Neural crest cell (in vitro differentiated cells): ENCODE measurements at places on chromosomes 12 and 14.

DNA sequence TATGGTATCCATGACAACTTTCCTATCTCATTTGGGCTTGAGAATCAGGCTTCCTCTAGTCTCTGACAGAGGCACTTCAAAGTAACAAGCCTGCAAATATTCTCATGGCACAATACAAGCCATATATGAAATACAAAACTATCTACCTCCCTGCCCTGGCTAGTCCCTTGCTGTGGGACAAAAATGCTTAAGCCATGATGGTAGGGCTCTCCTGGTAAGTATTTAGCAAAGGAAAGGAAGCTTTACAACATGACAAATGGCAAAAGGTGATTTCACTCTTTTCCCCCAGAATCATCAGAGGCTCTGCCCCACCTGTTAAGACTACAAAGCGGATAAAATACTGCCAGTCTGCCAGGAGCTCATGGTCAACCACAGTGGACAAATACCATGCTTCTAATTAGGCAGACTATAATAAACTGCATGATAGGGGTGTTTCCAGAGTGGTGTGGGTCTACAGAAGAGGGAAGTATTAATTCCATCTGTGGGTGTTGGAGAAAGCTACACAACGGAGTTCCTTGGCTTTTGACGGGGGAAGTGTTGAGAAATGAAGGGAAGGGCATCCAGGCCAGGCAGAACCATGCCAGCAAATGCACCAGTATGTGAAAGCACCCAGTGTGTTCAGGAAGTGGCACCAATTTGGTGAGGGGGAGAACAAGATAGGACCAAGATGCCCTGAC lies 92.9 kb downstream of the SPTSSA start:
- DNase-seq, result no peak

- DNase-seq, result no peak
Observed at GRCh38 chr12:122138616-122139015, 35.4 kb downstream of the IL31 start.

DNA sequence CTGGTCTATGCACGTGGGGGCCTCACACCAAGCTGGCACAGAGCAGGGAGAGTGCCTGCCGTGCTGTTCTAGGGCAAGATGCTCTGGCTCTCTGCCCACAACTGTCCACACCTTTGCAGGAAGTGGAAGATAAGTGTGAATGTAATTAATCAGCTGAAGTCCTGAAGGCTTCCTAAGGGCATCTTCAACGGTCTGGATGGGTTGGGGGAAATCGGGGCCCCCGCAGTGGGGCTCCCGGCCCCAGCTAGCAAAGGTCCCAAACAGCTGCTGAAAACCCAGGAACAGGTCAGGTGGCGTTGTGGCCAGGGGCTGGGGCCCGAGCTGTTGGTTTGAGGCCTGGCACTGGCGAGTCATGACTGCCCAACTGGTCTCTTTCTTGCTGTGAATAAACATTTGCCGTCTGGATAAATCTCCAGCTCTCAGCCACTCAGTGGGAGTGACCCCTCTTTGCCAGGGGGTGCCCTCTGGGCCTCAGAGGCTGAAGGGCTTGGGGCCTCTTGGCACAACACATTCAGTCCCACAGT lies 6.7 kb upstream of the SLC25A29 start:
- no peak for DNase-seq

- DNase-seq, result no peak
Observed at GRCh38 chr14:28651148-28651547, 115.4 kb upstream of the FOXG1 start.

DNA sequence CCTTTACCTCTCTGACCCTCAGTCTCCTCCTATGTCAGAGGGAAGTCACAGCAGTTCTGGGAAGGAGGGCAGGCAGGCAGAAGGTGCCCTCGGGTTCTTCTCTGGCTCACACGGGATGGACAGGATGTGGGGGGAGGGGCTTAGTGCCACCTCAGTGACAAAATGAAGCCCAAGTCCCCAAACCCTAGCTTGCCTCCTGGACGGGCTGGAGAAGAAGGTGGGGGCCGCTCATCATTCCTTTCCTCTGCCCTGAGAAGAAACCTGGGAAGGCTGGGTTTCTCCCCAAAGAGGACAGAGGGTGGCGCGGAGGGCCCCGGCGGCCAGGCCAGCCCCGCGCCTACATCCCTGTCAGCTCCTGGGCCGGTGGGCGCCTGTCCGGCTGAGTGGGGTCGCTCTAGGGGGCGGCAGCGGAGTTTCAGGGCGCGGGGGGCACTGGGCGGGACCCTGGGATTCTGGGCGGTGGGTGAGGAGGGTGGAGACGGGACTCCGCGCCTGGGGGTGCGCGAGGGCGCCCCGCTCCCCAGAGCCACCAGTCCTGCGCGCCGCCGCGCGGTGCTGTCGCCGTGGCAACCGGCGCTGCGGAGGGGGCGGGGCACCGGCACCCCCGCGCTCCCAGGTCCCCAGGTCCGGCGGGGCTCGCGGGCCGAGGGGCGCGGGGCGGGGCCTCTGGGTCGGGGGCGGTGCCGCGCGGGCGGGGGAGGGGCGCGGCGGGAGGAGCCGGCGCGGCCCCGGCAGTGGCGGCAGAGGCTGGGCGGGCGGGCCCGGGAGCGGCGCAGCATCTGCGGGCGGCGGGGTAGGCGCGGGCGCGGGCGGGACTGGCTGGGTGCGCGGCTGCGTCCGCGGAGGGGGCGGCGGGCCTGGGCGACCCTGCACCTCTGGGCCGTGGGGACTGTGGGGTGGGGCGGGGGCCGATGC lies at the start of gene TMEM121:
TMEM121 (plus strand) TSS at position 723 of the 915 bp plus-strand sequence. CDS start 2,252 bp downstream, outside the sequence.
- DNase-seq, result peak; percentile 38

DNA sequence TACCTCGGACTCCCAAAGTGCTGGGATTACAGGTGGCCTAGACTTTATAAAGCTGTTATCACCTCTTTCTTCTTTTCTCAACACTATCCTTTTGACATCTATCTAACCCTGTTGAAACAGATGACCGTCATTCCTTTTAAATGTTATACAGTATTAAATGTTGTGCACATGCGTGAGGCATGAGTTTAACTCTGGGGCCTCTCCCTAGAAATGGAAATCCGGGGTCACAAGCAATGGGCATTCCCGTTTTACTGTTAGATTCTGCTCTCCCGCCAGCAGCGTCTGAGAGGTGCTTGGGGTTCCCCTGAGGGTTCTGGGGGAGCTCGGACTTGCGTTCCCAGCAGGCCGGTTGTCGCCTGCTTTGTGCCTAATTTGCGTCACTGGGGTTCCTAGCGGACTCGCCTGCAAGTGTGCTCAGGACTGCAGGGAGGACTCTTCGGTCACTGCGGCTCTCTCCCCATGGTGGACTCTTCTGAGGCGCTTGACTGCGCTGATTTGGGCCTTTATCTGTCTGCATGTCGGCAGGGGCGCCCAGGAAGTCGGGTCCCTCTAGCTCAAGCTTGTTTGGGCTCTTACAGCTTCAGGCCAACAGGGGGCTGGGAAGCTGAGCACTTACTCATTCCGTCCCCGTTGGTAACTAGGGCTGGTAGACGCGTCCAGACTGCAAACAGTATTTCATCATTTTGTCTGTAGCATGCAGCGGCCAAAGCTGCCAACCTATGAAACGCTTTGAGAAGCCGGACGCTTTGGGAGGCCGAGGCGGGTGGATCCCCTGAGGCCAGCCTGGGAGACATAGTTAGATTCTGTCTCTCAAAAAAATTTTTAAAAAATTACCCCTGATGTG lies 1.2 kb upstream of the RAN start:
- peak; percentile 44 for DNase-seq

- no peak for DNase-seq
Observed at GRCh38 chr12:18462442-18462841, 201.1 kb downstream of the PIK3C2G start.

DNA sequence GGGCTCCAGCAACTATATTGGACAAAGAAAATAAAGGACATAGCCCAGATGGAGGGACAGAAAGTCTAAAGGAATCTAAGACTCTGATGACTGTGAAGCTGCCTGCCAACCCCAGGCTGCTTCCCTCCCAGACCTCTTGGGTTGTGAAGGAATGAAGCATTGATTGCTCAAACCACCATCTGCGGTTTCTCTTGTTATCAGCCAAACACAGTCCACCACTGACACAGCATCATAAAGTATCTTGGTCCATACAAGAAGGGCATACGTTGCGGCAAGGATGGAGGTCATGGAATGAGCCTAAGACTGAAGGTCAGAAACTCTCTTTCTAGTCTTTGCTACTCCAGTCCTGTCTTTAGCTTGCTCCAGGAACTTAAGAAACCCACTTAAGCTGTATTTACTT lies 58.5 kb upstream of the PLXNC1 start:
- DNase-seq, result no peak

DNA sequence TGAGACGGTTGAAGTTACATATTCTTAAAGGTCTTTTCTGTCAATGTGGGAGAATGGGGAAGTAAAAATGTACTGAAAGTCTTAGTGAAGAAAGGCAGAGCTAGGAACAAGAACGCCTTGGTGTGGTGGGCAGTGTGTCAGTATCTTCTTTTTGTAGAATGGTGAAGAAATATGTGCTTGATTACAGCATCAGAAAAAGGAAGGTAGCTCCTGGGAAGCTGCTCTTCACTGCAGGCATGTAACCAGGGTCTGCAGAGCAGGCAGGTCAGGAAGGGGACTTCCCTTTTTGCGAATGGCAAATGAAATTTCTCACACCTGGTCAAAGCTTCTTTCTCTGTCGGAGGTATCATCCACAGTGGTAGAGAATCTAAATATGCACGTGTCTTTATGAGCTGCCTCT lies 226.2 kb downstream of the ADAMTS20 start:
- no peak for DNase-seq

DNA sequence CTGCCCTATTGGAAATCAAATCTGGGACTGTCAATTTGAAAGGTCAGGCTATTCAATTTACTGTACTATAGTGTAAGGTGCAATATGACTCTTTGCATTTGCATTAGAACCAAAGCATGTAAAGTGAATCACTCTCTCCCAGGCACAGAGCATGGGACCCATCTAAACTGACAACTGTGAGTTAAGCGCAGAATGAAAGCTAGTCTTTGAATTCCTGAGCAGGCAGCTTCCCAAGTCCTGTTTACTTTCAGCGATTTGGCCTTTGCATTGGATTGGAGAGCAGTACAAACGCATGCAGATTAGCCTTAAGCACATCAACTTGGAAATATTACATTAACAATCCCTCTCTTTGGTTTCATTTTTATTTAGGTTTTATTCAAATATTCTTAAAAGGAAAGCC lies 74.6 kb downstream of the RERG start:
- DNase-seq, result no peak

DNA sequence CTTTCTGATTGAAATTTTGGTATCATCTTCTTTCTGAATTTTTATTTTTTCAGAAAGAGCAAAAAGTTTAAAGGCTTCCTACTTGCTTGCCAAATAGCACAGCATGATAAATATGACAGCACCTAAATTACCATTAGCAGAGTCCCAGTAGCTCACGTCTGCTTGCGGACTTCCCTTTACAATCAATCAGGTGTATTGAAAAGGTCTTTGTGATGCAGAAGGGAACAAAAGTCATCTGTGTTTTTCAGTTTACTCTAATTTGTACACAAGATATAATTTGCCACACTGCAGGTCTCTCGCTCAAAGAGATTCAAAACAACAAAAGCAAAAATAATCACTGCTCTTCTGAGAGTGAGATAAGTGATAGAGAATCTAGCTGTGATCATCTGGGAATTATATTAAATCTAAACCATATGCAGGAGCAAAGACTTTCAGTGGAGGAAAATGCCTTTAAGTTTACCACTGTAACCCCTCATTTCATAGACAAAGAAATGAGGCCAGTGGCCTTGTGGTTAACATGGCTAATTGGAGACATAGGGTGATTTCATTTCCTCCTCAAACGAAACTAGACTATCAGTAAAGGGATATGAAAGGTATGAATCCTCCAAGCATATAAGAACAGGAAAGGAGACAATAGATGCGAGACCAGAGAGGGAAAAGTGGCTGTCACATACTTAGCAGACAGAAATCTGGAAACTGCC lies 240.8 kb upstream of the TMPO start:
- DNase-seq, result no peak

- peak; percentile 42 for DNase-seq
Observed at GRCh38 chr14:98138666-98139065, 1133.3 kb downstream of the BCL11B start.

DNA sequence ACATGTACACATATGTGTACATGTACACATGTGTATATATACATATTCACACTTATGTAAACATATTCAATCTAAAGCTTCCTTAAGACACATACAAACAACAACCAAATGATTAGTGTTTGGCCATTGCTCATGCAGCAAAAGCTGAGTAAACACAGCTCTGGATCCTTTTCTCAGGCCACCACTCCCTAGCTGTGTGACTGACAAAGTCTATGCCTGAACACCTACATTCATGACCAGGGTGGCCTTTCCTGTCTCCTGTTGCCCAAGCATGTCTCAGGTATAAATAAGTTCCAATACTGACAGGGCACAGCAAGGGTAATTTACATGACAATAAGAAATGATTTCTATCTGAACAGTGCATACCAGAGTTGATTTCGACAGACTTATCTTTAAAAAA lies 1.4 kb upstream of the PTPRO start:
- no peak for DNase-seq

GRCh38 chr12:29152223-29152868 lies 3.3 kb downstream of the FAR2 start:
- no peak for DNase-seq

DNA sequence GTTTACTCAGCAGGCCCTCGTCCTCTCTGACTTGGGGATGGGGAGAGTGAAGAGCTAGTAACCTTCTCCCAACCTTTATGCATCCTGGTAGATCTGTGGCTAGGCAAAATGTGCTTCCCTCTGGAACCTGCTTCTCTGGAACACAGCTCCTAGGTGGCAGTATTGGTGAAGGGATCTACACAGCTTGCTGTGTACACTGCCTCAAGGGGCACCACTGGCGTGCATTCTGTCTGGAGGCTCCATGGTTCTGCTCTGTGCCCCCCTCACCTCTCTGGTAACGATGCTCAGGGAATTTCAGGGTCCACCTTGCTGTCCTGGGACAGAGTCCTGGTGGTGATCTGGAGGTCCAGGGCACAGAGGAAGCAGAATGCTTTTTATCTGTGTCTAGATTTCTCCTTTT lies 43.5 kb upstream of the KCNA5 start:
- DNase-seq, result no peak

DNA sequence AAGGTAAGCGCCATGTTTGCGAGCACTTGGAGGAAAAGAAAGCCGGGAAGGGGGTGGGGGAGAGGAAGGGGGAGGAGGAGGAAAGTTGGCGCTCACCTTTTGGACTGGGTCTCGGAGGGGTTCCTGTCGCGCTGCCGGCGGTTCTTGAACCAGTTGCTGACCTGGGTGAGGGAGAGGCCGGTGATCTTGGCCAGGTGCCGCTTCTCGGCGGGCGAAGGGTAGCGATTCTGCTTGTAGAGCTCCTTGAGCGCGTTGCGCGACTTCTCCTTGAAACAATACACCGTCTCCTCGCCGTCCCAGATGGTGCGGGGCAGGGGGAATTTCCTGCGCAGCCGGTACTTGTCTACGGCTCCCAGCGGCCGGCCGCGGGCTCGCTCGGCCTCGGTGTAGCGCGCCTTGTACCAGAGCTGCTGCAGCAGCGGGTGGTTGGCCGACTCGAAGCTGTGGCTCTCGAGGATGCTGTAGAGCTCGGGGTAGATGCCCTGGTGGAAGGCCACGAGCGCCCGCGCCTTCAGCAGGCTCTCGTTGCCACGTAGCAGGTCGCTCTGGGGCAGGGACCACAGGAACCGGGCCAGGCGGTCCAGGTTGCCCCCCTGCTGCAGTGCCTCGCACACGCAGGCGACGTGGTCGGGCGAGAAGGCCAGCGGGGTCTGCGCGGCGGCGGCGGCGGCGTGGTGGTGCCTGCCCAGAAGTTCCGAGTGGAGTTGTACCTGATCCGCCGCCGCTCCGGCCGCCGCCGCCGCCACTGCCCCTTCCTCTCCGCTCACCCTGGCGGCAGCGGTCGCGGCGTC lies 840 bp downstream of the SIX4 start:
- peak; percentile 40 for DNase-seq

- no peak for DNase-seq
Observed at GRCh38 chr12:65259501-65259900, 19.0 kb upstream of the MSRB3 start.

- DNase-seq, result no peak
Observed at GRCh38 chr14:68263563-68264259, 444.1 kb downstream of the RAD51B start.

- no peak for DNase-seq
Observed at GRCh38 chr12:114692186-114693058, 8.4 kb upstream of the TBX3 start.
